Activated CD8-positive, alpha-beta memory T cell treated with anti-CD3 and anti-CD28 coated beads for 36 hours (primary cell): ENCODE measurements at places on chromosomes 5 and 9. TPM values are rescaled to one million over a fixed set of nuclear protein-coding genes. Genes with fewer than 3 reads are reported as not detected.

The NR4A3 gene
- total RNA-seq, result 44.4 TPM

The FAM221B gene
- not detected for total RNA-seq

The WDR38 gene
- total RNA-seq, result not detected

The OR1K1 gene
- not detected for total RNA-seq

The DMRTA1 gene
- not detected for total RNA-seq

The FCN1 gene
- not detected for total RNA-seq

The BAAT gene
- not detected for total RNA-seq

The EQTN gene
- not detected for total RNA-seq

The NDUFS4 gene
- total RNA-seq, result 56.6 TPM

The FTMT gene
- total RNA-seq, result not detected

The TAL2 gene
- 0.29 TPM for total RNA-seq

The LHX6 gene
- total RNA-seq, result not detected

The PCDHB16 gene
- total RNA-seq, result not detected

The SLC6A7 gene
- total RNA-seq, result not detected

The TMEM245 gene
- 32.0 TPM for total RNA-seq

The GFI1B gene
- not detected for total RNA-seq

The NPR3 gene
- total RNA-seq, result not detected

The ERP44 gene
- total RNA-seq, result 13.3 TPM

The CDC20B gene
- 0.08 TPM for total RNA-seq

The NFIL3 gene
- total RNA-seq, result 72.4 TPM

The CCDC192 gene
- total RNA-seq, result not detected

The PCDHGA4 gene
- not detected for total RNA-seq

The TRAF1 gene
- 260 TPM for total RNA-seq

The PDE6A gene
- not detected for total RNA-seq

The DND1 gene
- 3.4 TPM for total RNA-seq
